Urothelium cell line (cell line): ENCODE measurements at places on chromosomes 1 and 21.

- DNase-seq: no peak
Measured at GRCh38 chr1:18537386-18538306, 56.9 kb downstream of the KLHDC7A start.

DNA sequence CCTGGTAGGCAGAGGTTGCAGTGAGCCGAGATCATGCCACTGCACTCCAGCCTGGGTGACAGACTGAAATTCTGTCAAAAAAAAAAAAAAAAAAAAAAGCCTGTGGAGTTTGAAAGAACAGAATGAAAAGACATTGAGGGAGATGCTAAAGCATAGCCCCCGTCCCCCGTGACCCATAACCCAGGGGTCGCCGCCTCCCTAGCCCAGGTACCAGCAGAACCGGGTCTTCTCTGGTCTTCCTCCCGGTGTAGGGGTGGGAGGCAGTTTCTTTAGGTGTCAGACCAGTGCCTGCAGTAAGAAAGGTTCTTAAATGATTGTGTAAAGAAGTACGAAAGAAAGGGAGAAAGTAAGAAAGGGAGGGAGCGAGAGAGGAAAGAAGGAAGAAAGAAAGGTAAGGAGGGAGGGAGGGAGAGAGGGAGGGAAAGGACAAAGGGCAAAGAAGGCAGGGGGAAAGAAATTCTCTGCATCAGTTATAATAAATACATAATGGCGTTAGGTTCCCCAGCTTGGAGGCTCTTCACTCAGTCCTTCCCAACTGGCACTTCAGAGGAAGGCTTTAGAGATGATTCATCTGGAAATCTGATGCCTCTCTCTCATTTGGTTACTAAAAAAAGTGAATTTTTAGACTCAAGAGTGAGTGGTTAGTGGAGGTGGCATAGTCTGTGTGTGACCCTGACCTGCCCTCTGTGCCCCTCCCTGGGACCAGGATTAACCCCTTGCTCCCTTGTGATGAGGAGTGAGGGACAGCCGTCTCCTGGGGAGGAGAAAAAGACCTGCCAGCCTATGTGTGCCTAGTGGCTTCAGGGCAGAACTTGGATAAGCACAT, 1.1 kb downstream of the IL24 start:
- DNase-seq: peak; percentile 65

- no peak for DNase-seq
Measured at GRCh38 chr21:38531039-38531541, 32.8 kb upstream of the ERG start.

DNA sequence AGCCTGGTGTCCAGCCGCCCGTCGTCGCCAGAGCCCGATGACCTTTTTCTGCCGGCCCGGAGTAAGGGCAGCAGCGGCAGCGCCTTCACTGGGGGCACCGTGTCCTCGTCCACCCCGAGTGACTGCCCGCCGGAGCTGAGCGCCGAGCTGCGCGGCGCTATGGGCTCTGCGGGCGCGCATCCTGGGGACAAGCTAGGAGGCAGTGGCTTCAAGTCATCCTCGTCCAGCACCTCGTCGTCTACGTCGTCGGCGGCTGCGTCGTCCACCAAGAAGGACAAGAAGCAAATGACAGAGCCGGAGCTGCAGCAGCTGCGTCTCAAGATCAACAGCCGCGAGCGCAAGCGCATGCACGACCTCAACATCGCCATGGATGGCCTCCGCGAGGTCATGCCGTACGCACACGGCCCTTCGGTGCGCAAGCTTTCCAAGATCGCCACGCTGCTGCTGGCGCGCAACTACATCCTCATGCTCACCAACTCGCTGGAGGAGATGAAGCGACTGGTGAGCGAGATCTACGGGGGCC, 1.2 kb downstream of the OLIG2 start:
- DNase-seq: no peak

DNA sequence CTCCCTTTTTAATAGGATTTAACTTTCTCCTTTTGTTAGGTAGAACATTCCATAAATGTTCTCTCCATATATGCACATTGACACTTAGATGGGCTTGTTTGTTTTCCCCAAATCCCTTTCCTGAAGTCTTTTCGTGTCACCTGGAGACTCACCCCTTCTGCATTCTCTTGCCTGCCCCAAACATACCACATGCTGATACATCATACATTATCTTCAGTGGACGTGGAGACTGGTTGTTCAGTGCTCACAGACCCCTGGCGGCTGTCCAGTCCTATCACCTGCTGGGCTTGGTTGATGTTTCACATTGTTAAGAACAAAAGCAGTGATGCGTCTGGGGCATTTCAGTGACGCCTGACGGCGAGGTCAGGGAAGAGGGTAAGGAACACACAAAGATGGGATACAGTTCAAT, 22.2 kb downstream of the FMOD start:
- DNase-seq: peak; percentile 24

GRCh38 chr1:10387677-10388386, 11.0 kb upstream of the PGD start:
- DNase-seq: no peak

- no peak for DNase-seq
Measured at GRCh38 chr1:38724160-38725131, 135.1 kb downstream of the RRAGC start.

- DNase-seq: peak; percentile 85
Measured at GRCh38 chr1:243850452-243851256, 611 bp upstream of the AKT3 start.

DNA sequence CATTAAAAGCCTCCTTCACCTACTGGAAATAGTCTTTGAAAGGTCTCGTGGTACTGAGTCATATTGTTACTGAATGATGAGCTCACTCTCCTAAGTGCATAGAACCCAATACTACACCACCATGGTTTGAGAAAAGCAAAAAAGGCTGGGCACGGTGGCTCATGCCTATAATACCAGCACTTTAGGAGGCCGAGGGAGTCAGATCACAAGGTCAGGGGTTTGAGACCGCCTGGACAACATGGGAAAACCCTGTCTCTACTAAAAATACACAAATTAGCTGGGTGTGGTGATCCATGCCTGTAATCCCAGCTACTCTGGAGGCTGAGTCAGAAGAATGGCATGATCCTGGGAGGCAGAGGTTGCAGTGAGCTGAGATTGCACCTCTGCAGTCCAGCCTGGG, 3.3 kb upstream of the HNRNPCL1 start:
- peak; percentile 62 for DNase-seq

GRCh38 chr1:57927003-57927402, 503.1 kb upstream of the DAB1 start:
- DNase-seq: no peak

- no peak for DNase-seq
Measured at GRCh38 chr21:32710987-32711386, 16.8 kb downstream of the SYNJ1 start.

DNA sequence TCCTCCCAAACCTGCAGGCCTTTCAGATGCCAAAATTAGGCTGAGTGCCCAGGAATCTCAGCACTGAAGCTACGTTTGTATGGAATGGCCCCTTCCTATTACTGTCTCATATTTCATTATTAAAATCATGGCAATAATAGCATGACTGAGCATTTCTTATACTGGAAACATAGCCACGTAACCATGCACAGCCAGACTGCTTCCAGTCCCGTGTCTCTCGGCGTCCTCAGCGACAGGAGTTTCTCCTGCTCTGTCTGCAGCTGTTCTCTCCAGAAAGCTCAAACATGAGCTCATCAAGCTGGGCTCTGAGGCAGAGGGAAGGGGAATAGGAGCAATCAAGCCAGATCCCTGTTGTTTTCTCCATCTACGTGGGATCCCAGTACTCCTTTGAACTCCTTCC, 104.0 kb downstream of the CDC7 start:
- no peak for DNase-seq

GRCh38 chr1:50426108-50426700, 3.0 kb upstream of the DMRTA2 start:
- no peak for DNase-seq

- DNase-seq: no peak
Measured at GRCh38 chr1:61606448-61607312, 118.3 kb downstream of the TM2D1 start.

DNA sequence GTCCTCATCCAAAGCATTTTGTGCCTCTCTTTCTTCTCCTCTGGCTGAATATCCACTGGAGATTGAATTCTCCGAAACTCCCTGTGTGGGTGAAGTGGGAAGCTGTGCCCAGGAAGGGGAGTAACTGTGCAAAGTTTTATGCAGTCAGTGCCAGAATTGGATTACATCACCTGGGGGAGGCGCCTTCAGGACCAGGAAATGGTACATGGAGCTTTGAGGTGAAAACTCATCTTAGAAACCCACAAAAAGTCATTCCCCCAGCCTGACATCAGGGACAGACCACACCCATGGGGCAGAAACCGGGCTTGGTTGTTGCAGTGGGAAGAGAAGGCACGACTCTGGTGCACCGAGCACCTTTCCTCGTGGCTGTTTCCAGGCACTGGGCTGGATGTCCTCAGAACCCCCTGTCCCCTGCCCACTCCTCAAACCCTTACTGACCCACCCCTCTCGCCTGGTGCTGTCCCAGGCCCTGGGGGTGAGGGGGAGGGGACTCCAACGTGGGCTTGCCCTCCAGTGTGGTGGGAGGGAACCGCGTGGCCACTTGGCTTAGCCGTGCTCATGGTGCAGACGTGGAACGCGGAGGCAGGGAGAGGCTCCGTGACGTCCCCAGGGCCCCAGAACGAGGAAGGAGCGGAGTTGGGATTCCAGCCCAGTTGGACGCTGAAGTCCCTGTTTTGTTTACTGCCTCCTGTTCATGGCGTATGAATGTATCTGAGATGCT, 15.7 kb downstream of the TFF3 start:
- no peak for DNase-seq

DNA sequence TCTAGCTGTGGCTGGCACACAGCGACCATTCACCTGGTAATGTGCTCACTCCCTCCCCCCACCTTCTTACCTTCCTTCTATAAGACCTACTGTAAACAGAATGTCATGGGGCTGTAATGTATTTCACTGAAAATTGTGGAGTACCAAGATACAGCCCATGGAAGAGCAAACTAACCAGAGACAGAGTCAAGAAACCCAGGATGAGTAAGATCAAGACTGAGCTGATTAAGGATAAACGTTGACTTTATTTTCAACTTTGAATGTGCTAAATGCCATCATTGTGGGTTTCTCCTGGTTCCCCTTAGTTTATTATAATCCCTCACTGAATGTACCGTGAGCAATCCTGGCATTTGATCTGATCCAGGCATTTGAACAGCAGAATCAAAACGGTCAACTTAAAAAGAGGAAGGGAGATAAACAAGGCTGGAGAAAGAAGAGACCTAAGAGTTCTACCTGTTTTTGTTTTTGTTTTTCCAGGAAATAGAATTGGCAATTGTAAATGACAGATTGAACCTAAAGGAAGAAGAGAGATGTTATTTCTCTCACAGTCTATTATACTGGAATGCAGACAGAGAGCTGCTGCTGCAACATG, 16.1 kb upstream of the ATP1B1 start:
- DNase-seq: no peak

DNA sequence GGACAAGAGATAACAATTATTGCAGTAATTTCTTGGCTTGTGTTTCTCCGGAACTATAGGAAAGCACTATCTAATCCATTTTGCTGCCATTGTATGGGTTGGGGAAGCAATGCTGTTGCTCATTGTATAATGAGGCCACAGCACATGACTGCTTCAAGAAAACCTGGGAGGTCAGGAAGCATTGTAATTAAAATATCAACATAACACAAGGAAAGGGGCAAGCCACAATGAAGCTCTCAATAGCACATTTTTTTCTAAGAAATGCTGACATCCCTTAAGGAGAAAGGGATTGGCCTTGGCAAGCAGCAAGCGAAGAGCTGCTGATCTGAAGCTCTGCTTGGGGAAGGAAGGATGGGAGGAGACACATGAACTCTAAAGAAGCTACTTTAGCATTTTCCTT, 44.0 kb downstream of the PLPP3 start:
- DNase-seq: no peak

DNA sequence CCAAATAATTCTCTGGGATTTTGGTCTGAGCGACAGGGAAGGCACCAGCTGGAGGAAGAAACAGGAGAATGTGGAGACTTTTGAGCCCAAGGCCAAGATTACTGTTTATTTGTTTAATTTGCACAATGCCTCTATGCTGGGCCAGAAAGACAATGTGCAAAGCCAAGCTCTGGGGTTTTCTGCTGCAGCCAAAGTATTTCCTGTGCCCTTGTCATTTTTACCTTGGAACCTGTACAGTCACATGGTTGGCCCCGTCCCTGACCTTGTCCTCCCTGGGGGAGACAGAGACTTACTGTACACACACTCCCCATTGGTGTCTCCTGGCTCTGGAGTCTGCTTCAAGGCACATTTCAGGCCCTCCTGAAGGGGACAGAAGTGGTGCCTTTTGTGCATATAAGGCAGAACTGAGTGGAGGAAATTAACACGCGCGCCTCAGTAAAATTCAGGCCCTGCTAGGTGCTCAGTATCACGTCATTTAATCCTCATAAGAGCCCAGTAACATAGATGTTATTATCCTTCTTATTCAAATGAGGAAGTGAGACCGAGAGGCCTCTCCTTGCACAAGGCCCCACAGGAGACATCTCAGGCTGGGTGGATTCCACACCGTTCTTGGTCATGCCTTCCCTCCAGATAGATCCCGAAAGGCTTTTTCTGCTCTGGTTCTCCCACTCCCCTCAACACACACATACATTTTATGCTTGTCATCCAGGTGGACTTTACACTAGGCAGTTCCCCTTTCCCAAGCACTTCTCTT, 21.1 kb downstream of the C1orf115 start:
- DNase-seq: no peak

DNA sequence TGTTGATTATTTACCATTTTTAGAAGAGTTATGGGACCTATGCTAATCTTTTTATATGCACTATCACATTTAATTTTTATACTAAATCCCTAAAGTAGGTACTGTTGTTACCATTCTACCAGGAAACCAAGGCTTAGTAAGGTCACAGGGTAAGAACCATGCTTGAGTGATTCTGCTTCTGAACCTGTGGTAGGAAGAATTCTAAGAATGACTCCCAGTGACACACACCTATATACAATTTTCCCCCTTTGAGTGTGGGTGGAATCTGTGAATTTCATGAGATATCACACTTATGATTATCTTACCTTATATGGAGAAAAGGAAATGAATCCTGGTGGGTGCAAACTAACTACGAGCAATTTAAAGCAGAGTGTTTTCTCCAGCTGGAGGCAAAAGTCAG, 391.0 kb downstream of the USH2A start:
- DNase-seq: no peak
